NCI-H526 treated with DMSO at 0.1 percent for 48 hours (cell line): ENCODE measurements at places on chromosomes 3 and 15.

- no peak for DNase-seq
Observed at GRCh38 chr15:28896951-28897350, 11.2 kb downstream of the APBA2 start.

- no peak for DNase-seq
Observed at GRCh38 chr3:51734572-51734907, 27.7 kb downstream of the GRM2 start.

- no peak for DNase-seq
Observed at GRCh38 chr3:114624571-114625181, 330.8 kb downstream of the TIGIT start.

DNA sequence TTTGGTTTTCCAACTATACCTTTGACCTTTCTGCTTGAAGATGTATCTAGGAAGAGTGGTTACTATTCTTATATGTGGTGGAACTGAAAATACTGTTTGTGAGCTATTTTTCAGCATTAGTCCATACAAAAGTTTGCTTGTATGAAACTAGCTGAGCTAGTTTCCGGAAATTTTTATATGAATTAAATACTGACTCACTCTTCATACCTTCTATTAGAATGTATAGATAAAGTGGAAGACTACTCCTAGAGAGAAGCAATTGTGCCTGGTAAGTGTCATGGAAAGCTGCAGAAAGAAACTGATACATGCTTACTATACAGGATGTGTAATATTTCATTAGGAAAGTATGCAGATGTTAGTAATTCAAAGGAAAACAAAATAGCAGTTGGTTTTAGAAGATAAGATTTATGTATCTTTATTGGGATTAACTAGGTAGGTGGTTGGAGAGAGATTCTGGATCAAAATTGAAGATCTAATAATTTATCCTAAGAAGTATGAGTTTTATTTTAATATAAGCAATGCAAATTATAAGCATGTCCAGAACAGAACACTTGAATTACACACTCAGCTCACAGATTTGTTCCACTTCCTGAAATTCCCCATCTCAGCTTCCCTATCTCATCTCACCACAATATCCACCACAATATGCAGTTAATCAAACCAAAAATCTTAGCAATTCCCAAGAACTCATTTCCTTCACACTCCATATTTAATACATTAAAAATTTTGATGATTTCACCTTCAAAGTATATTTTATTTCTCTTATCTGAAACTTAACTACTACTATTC, 82.8 kb downstream of the BCHE start:
- no peak for DNase-seq
